Stimulated activated CD4-positive, alpha-beta T cell treated with anti-CD3 and anti-CD28 coated beads, Interleukin-12 subunit alpha, Interleukin-12 subunit beta, amount 100 ng/mL, for 4 hours (primary cell): ENCODE measurements at places on chromosomes 2 and 18.

- DNase-seq, result no peak
These were observed 176.8 kb downstream of the ZEB2 start for GRCh38 chr2:144343145-144343544.

DNA sequence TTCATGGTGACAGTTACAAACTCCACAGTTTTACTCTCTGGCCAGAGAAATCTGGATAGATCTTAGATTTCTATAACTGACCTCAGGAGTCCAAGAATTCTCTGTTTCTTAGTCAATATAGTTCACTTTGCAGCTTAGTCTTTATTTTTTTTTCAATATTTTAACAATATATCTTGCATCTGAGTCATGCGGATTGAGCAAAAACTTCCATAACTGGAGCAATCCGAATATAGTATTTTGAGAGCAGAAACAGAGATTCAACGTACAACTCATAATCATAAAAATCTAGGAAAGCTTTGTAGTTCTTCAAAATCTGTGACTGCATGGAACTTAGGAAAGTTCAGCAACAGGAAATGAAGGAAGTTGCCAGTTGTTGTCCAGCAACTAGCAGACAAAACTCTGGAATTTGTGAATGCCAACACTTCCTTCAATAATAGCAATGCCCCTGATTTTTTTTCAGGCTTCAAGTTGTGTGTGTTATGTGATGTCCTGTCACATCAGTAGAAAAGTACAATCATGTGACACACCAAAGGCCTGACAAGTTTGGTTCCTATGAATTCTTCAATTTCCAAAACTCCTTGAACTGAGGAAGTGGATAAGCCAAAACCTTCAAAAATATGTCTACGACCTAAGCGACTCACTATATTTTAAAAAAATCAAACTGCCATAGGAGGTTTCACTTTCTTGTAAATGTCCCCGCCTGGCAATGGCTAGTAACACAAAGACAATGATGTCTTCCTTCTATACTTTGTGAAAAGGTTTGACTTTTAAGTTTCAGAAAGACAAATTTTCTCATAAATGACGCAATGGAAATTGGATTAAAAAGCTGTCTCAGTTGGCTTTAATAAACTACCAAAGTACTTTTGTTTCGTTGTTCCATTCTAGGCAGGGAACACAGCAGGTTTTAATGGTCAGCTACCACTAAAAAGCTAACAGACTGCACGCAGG, 510.6 kb downstream of the ERBB4 start:
- DNase-seq, result no peak

GRCh38 chr2:119367472-119368099, 809 bp downstream of the DBI start:
- peak; percentile 39 for DNase-seq

DNA sequence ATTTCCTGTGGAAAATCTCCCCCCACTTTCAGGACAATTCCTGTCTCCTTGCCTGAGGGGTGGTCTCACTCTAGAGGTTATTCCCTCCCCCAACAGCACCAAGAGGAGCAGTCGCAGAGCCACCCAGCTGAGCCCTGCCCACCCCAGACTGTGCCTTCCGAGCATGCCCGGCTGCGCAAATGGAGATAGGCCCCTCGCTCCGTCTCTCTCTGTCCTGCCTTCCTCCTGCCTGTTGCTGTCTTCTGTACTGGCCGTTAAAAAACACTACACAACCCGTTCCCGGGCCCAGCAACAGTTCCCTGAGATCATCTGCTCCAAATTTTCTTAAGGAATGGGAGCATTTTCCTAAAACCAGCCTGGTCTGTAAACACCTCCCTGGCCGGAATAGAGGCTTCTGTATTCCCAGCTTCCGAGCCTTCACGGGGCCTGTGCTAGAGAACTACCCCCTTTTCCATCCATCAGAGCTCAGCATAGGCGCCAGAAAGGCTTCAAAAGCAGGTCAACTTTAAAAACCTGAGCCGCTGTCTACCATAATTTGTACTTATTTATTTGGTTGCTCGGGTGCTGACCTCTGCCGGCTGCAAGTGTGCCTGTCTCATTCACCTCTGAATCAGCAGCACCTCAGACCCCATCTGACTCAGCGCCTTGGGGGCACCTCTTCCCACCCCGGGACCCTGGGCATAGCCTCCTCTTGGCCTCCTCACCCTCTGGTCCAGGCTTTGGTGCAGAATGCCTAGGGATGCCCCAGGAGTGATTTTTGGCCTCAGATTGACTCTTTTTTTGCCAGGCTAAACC, 159.4 kb downstream of the PXDN start:
- no peak for DNase-seq

DNA sequence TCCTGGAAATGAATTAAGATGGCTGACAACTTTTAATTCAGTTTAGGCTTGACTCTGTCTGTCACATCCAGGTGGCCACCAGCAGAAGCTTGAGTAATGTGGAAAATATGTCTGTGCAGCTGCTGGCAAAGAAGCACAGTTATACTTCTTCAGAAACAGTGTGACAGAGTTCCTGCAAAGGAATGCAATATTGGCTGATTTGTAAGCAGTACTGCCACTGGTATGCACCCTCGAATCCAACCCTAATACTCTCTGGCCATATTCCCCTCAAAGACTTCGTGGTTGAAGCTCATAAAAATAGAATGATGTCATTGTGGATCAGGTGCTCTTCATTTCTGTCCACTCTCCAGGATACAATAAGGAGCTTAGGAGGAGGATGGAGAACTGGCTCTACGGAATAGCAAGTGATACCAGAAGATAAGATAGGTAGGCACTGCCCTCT, 86.2 kb downstream of the METTL8 start:
- no peak for DNase-seq

DNA sequence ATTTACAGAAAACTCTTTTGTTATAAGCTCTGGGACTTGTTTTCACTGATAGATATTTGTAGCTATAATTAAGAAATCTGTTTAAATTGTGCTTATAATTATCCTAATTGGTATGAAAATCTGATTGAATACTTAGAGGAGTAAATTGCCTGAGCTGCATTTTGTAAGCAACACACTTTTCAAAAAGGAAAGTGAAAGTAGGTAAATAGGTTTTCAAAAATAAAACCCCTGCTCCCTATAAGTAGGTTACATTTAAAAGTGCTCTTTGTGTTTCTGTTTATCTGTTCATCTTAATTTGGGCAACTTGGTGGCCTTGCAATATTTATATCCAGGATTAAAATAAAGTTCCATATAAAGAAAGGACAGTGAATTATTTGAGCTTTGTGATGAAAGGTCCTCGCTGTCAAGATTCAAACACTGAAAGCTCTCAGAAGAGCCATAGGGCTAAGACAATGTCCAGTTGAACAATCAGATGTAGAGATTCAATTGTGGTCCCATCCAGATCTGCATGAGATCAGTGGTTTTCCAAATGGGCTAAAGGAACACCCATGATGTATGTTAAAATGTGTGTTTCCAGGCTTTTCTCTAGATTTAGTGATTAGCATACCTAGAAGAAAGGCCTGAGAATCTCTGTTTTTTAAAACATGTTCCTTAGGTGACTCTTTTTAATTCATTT, 371.6 kb downstream of the RPRM start:
- no peak for DNase-seq

DNA sequence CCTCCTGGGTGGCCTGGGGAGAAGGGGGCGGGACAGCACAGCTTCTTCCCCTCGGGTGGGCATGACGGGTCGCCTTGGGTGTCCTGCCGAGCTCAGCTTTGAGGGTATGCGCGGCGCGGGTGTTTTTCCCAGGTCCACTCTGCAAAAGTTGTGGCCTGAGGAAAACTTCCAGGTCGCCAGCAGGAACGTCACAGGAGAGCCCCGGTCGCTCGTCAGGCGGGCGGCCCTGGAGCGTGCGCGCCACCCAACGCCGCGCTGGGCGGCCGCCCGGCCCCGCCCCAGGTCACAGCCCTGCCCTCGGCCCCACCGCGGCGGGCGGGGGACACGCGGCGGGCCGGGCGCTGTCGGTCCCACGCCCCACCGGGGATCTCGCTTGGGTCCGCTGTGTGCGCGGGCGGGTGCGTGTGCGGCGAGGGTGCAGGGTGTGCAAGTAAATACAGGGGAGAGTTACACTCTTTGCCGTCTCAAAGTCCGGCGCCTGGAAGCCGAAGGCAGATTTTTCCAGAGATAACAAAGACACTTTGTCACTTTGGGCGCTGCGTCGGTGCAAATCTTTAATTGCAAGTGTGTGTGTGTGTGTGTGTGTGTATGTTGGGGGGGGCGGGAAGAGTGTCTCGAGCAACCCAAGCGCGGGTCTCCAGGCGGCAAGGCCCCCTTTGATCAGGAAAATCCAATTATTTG, 616 bp upstream of the SP5 start:
- no peak for DNase-seq
